Hematopoietic multipotent progenitor cell treated with erythropoietin and hydrocortisone succinate and interleukin-3 and kit ligand, for 8 days (in vitro differentiated cells): ENCODE measurements at places on chromosomes 2 and 18.

GRCh38 chr2:204497855-204498254 lies 47.4 kb upstream of the PARD3B start:
- no peak for DNase-seq

- no peak for DNase-seq
Observed at GRCh38 chr2:217610401-217610814, 392.4 kb downstream of the TNS1 start.

DNA sequence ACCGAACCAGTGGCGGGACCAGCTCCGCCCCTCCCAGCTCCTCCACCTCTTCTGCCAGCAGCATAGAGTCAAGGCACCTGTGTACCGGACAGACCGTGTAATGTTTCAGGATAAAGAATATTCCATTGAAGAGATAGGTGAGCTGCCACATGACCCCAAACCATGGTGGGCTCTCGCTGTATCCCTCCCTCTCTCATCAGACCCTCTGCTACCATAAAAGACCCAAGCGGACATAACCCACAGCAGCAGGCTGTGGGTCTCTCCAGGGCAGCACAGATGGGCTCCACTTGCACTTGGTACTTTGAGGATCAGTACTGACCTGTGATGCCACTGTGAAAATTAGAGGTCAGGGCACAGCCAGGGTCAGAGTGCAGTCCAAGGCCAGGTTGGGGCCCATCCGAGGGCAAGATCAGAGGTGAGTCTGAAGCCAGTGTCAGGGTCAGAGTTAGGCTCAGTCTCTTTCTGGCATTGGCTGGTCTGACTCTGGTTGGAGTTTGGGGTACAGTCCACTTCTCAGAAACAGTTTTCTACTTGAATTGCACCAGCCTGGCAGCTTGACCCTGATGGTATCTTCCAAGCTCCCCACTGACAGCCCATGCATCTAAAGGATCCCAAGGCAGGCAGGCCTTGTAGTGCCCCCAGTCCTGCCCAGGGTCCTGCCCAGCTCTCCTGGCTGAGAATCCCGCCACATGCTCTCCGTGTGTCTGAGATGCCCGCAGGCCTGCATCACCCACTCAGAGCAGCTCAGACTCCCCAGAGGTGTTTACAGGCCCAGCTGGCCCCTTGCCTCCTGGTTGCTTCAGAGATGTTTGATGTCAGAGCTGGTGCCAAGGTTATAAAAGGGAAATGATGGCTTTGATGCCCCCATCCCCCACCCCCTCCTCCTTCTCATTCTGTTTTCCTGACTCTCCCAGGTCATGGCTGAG lies 212.1 kb downstream of the DYSF start:
- no peak for DNase-seq

DNA sequence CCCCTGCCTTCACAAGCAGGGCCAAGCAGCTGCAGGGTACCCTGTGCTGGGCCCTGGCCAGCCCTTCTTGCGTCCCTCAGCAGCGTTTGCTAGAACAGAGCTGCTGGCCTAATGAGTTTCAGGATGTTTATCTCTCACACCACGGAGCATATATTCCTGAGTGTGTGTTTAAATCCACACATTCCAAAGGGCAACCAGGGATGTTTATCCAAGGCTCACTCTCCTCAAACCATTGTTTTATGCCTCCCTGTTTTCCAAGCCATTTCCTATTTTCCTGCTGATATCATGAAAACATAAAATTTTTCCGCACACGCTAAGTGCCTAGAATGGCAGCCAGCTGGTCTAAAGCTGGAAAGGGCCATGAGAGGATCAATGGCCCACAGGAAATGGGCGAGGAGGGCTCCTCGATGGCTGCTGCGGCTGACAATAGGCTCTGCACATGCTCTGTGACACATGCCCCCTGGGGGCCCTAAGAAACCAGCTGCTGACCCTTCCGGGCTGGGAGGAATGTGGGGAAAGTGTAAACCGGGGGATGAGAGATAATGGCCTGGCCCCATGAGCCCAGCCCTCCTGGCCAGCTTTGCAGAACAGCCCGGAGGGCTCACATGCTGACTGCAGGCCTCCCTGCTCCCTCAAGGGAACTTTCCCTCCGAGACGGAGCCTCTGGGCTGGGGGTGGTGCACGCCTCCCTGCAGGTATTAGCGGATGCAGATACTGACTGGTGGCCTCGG lies 194.0 kb downstream of the NDUFA10 start:
- DNase-seq: no peak

DNA sequence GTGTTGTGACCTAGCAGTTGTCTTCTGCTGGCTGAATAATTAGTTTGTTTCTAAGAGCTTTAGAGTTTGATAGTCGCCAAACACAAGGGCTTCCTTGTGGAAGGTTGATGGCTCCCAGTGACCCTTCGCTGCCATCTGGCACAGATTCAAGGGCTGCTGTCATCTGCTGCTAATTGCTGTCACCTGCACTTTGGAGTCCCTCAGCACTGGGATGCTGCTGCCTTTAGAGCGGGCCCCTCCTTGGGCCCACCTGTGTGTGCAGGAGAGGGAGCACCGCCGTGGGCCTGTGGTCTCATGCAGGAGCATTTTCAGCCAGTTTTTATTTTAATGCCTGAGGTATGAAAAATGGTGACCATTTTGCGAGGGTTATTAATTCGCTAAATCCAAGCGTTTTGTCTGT lies 154.0 kb upstream of the NFATC1 start:
- no peak for DNase-seq

- no peak for DNase-seq
Observed at GRCh38 chr2:8580316-8581233, 101.3 kb upstream of the ID2 start.

DNA sequence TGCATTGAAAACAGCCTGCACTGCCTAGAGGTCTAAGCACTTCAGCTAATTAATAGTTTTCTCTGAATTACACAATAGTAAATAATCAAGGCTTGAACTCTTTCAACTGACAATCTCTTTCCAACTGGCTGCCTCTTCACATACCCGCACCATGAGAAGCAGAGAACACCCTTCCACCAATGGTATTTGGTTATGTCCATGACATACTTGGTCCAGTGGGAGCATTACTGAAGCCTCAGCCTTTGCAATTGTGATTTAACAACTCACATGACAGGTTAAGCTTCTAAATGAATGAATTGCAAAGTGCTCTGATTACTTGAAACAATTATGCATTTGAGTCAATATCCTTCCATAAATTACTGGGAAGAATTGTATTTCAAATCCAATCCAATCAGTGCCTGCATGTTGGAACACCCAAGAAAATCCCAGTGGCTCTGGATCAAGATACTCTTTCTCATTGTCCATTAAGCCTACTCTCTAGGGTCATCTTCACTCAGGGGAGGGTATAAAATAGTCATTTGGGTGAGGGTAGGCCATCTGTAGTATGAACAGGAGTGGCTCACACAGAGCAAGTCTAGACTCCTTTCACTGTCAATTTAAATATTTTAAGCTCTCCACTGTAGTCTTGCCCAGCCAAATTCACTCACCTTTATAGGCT lies 101.1 kb downstream of the HS1BP3 start:
- no peak for DNase-seq

DNA sequence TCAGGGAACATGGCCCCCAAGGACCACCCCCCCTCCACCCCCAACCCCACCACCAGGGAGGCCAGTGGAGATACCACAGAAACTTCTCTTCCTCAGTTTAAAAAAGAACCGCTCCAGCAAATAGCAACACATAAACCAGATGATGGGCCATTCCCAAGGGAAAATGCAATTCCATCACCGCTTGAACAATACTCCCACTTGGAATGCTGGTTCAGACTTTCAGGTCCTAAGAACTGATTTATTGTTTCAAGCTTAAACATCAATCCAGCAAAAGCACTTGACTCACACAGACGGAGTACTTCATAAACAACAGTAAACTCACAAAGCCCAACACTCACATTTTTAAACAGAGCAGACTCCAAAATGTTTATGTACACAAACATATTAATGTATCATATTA lies 6.9 kb downstream of the HDAC4 start:
- no peak for DNase-seq

DNA sequence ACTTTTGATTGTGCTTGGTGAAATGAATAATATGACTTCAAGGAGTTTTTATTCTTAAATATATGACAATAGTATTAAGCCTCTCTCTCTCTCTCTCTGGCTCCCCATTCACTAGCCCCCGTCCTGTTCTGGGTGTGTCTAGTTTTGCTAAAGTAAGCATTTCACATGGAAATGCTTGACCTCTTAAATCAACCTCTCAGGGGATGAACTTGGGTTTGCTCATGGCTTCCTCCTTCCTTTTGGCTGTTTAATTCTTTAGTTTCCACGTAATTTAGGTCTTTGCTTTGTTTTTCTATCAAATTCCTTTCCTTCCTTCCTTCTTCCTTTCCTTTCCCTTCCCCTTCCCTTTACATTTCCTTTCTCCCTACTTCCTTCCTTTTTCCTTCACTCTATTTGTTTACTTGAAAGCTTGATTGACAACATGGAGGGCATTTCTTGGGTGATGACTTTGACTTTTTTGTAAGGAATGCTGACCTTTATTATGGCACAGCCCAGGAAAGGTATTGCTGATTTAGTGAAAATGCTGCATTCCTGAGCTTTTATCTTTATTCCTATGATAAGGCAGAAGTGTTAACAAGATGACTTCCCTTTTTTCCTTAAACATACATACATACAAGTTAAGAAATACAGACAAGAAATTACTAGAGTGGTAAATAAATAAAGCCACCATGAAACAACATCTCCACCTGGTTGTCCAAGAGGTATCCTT lies 3.6 kb downstream of the DPP4 start:
- DNase-seq: no peak

DNA sequence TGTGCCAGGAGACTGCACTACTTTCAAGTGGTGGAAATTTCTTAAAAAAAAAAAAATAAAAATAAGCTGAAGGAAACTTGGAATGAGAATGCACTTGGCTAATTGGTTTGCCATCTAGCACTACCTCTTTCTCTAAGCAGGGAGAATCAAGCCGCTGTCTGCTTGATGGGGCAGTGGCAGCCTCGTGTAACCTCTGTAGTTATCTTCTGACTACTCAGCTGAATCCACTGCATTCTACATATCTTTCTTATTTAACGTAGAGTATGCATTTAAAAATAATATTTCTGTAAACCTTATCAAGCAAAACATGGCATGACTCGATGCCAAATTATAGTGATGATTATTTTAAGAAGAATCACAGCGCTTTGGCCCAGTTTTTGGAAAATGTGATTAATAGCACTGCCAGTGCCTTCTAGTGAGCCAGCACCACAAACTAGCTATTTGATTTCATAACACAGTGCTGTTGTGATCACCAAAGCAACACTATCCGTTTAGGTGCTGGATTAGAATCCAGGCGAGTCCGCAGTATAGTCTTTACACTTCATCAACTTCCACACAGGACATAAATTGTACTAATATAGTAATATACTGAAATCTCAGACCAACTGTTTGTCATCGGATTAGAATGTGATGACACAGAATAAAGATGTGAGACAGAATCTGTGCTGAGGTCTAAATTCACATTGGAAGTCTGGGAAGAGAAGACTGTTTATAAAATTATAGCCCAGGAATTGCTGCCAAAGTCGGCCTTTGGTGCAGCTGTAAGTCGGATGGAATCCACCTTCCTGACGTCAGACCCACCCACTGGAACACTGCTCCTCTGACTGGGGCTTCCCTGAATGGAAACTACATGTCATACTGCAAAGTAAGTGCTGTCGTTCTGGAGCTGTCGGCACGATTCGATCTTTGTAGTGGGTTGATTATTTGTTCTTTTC lies 136.5 kb upstream of the ETAA1 start:
- DNase-seq: no peak

DNA sequence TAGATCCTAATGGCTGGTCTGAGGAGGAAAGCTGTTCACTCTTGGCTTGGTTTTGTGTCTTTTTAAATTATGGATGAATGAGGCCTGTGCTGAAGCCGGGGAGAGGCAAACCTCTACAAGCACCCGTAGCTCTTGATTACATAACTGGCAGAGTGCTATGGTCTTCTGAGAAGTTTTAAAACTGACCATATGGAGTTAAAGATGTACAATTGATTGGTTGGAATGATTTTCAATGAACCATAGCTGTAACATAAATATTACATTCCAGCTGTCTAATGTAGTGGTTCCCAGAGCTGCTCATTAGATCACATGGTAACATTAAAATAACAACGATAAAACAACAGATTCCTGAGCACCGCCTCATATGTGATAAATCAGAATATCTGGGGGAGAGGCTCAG lies 71.1 kb upstream of the MAP4K3 start:
- DNase-seq: no peak

DNA sequence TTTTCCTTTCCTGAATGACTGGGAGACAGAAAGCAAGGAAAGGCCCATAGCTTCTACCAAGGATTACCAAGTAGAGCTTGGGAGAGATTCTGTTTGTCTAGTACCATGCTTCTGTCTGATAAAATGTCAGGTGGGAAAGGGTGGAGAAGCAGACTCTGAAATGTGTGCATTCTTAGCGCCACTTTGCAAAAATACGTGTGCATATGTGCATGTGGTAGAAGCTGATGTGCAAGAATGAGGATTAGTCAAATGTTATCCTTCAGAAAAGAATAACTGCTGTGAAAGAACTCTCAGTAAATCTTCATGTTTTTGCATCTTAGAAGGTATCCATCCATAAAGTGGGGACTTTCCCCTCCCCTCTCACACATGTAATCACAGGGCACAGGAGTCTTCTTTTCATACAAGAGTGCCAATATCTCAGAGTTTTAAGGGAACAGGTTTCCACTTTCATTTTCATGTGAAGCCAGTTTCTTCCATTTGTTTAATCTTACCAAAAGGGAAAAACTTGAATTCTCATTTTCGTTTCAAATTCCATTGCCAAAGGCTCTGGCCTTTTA lies 15.4 kb upstream of the DGKD start:
- no peak for DNase-seq

GRCh38 chr2:241859436-241860183 lies 916 bp upstream of the PDCD1 start:
- no peak for DNase-seq

- no peak for DNase-seq
Observed at GRCh38 chr2:186806591-186806990, 42.4 kb downstream of the ZSWIM2 start.

DNA sequence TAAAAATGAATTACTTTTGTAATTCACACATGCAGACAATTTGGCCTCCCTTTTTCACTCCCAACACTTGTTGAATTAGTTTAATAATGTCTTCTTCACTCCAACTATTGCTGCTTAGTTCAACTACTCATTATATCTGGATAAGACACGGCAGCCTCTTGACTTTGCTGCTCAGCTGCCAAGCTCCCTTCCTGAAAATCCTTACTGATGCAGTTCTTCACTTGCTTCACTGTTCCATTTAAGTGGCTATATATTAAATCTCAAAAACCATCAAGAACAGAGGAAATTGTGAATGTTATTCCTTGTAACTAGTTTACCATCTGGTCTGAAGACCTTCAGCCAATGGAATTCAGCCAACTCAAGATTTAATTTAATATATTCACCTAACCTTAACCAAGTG lies 127.1 kb downstream of the NCOA1 start:
- DNase-seq: no peak

DNA sequence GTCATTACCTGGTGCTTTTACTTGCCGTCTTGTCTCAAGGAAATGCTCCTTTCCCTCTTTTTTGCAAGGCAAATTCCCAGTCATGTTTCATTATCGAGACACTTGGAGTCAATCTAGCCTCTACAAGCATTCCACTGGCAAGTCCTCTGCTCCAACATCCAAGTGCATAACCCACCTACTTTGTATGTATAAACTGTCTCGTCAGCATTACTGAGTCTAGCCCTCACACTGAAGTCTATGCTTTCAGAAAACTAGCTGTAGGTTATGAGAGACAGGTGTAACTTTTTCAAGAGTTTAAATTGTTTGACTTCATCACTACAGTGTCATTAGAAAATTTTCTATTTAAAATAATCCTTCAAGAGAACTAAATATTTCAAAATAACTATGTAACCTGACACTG lies 319.2 kb downstream of the NBAS start:
- no peak for DNase-seq

- peak; percentile 75 for DNase-seq
Observed at GRCh38 chr2:37414470-37414949, 70.1 kb downstream of the QPCT start.

GRCh38 chr2:217035967-217036366 lies 176.1 kb upstream of the TNP1 start:
- no peak for DNase-seq
